Stimulated activated CD4-positive, alpha-beta T cell treated with anti-CD3 and anti-CD28 coated beads, Interleukin-15, amount 100 ng/mL, for 1 hour (primary cell): ENCODE measurements at places on chromosomes 12 and 14.

- DNase-seq: no peak
Observed at GRCh38 chr12:90029317-90029716, 320.7 kb upstream of the ATP2B1 start.

DNA sequence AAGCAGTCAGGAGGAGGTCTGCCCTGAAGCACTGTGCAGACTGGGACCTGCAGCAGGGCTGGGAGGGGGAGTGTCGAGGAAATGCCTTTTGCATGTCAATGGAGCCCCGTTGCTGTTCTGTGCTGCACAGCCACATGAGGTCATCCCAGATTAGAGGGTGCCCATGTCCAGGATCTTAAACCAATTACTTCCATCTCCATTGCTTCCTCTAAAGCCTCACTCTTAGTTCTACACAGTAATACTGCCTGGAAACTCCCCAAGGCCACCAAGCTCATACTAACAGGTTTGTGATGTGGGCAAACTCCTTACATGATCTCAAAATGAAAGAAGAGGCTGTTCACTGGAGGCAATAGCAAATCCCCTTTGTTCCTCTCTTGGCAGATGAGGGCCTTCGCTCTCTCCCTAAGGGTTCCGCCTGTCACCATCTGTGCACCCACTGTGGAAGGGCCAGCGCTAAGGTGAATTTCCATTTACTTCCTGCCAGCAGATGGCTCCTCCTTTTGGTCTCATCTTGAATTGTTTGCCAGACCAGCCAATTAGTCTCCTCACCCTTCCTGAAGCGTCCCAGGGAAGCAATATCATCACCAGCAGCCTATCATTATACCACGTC is 35.4 kb upstream of the LTA4H start:
- no peak for DNase-seq

DNA sequence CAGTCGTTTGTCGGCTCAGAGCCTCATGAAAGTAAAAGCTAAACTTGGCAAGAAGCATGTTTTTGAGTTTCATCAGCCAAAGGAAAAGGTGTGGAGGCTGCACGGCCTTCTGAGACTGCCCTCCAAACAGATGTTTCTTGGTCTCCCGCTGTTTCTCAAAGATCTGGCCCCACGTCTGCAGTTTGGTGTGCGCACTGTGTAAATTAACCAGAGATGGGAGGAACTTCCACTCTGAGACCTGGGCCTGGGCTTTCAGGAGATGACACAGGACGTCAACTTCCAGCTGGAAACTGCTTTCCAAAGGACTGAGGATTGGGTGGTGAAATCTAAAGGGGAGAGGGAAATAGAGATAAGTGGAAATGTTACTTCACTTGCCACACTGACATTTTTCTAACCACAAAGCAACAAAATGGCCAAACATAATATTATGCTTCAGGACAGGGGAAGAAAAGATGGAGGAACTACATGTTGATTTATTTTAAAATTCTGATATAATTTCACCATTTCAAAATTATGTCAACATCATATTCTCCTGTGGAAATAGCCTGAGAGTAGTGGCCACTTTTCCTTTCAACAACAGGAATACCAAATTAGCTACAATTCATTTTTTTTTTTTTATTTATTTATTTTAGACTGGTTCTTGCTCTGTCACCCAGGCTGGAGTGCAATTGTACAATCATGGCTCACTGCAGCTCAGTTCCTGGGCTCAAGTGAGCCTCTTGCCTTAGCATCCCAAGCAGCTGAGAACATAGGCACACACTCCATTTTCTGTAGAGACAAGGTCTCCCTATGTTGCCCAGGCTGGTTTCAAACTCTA is 27.6 kb downstream of the KICS2 start:
- no peak for DNase-seq

- DNase-seq: no peak
Observed at GRCh38 chr12:69115099-69115498, 124.3 kb upstream of the CPSF6 start.

GRCh38 chr14:92417759-92418158 is 94.8 kb downstream of the SLC24A4 start:
- no peak for DNase-seq

DNA sequence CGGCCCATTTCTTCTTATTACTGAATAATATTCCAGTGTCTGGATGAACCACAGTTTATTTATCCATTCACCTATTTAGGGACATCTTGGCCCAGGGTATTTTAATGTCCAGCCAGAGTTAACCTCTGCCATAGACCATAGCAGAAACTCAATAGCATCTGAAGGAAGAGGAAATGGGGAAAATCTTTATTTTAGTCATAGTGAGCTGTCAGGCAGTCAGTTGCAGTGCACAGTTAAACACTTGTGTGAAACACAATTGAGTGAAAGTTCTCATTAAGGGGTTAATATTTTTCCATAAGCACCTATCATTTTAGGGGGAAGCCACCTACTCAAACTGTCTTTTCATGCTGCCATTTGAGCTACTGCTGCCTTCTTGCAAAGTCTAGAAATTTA is 197.3 kb upstream of the PPFIA2 start:
- no peak for DNase-seq

DNA sequence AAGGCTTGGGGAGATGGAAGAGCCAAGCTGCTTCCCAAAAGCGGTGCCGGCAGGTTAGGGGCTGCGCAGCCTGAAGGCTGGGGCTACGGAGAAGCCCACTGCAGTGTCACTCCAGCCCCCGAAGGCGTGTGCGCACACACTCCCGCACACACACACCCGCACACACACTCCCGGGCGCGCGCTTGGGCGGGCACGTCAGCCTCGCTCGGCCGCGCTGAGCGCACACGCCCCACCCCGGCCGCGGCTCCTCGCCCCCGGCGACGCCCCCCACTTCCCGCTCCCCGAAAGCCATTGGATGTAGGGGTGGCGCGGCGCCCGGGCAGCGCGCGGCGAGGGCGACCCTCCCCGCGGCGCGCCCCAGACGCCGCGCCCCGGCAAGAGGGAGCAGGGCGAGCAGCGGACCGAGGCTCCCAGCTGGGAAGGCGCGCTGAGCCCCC is at the start of gene KCNK10:
Gene KCNK10, minus strand, starts transcription at position 184 of the 437 bp plus-strand sequence. CDS start 471 bp downstream, outside the sequence.
- DNase-seq: no peak

GRCh38 chr14:39762576-39763401 is 330.6 kb upstream of the FBXO33 start:
- no peak for DNase-seq

- no peak for DNase-seq
Observed at GRCh38 chr12:3913278-3913677, 40.1 kb upstream of the PARP11 start.

DNA sequence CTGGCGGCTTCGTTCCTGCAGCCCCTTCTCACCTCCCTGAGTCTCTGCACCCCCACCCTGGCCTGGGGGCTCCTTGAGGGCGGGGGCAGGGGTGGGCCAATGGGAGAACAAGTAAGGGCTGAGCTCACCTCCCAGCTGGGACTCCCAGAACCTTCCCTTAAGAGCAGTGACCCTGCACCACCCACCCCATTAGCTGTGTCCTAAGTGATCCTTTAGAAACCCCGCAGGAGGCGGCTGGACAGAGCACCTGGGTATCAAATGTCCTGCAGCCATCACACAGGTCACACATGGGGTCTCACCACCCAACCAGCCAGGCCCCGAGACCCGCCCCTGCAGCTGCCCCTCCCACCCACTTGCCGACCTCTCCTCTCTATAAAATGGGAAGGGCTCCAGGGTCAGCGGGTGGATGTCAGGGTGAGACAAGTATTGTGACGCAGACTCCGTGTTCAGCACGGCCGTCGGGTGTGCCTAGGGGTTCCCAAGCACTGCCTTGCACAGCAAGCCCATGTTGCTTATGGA is 151.2 kb upstream of the C14orf180 start:
- no peak for DNase-seq

DNA sequence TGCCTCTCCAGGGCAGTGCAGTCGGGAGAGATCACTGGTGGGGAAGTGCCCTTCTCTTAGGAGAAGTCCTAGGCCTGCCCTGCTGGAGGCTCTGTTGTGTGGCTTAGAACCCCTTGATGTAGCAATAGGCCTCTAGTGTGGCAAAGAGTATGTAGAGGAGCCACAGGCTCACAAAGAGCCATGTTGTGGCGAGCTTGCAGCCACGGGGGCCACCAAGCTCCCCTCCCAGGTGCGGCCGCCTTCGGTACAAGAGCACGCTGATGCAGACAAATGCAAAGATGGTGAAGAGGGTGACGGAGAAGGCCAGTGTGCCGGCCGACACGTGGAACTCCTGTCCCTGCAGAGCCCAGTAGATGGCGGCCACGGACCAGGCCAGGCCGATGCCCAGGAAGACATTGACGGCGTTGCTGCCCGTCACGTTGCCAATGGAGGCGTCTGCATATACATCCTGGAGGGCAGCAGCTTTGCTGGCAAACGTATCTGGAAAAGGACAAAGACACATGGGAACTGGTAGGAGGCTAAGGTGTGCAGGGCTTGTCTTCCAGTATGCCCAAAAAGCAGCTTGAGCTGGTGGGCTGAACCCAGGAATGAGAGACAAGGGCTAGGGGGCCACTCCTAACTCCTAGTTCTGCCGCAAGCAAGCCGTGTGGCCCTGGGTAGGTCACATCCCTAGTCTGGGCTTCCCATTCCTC is 142.8 kb downstream of the SLC8A3 start:
- no peak for DNase-seq
